ENCODE measurements at places on chromosomes 13 and 19.

DNA sequence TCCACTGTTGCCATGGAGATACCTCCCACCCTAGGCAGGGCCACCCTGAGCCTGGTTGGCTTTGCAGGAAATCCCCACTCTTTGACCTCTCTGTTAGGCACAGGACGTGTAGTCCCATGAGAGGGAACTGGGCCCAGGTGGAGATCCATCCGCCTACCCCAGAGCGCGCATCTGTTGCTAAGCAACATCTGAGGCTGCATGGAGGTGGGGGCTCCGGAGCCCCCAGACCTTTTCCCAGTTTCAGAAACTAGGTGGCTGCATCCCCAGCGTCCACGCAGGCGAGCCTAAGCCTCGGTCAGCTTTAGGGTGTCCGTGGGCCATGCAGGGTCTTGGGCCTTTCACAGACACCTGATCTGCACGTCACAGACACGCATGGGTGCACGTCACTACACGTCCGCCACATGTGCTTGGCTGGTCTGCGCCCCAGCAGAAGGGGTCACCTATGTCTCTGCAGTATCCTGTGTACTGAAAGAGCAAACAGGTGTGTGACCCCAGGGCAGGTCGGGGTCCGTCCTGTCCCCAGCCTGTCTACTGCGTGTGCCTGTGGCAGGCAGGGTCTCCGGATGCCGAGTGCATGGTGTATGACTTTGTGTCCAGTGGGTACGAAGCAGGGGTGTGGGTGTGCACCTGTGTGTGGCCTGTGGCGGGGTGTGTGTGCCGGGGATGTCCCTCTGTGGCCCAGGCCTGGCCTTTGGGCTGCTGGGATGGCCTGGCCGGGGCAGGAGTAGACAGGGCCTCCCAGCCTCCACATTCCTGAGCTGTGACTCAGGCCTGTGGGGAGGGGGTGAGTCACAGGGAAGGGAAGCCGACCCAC is 4.1 kb upstream of the CIRBP start:
- no peak for DNase-seq

- peak; percentile 62 for DNase-seq
Observed at GRCh38 chr19:57888560-57889231, at the start of gene ZNF814. ZNF814 (minus strand) TSS chr19:57889037; CDS start chr19:57888802, 235 bp downstream.

GRCh38 chr19:639253-640160 is at the start of gene FGF22:
FGF22 (plus strand) TSS chr19:639879; CDS start chr19:639926, 47 bp downstream.
- peak; percentile 98 for DNase-seq

- no peak for DNase-seq
Observed at GRCh38 chr13:23320926-23321534, 112.5 kb downstream of the SACS start.

DNA sequence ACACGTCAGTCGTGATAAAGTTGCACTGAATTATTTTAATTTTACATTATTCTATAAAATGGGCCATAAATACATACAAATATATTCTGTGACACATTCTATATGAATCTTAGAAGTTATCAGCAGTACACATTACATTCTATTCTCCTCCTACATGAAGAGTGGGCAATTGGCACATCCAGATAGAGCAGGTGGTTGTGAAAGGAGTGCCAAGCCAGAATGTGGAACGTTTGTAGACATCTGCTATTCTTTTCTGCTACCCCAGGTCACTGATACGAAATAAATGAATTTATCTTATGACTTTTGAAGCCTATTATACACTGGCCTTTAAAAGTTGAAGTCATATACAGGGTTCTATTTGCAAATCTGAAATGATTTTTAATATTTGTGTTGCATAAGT is 373.2 kb downstream of the PCDH17 start:
- no peak for DNase-seq

DNA sequence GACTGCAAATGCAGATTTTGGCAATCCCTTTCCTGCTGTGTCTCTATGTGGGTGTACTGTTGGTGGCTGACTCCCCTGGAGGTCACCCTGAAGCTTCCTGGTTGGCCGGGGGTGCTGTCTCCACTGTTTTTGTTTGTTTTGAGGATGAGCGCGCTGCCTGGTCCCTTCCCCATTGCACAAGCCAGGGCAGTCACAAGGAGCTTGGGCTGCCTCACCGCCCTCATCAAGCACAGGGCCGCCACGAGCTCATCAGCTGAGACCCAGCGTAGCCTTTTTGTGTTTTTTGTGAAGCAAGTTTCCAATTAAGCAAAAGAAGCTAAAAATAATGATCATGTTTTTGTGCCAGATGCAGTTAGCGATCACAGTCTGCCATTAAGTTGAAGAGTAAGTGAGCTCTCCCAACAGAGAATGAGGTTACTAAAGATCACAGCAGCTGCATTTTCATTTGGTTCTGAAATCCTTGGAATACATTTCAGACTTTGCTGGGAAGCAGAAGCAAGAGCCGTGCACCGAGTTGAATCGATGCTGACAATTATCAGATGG is 57.8 kb downstream of the GGACT start:
- no peak for DNase-seq

DNA sequence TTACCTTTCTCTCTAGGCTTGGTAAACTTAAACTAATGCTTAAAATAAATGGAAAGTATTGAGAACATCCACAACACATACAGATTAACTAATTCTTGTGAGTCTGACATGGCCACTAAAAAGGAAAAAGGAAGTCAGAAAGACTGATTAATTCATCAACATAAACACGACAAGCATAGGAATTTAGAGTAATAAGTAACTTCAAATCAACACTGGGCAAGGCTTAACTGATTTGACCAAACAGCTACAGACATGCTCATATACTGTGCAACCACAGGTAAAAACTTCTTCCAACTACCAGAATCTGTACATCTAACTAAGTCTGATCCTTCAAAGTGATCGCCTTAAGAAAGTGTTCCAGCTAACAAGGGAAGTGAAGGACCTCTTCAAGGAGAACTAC is 20.5 kb downstream of the UGGT2 start:
- DNase-seq, result no peak

DNA sequence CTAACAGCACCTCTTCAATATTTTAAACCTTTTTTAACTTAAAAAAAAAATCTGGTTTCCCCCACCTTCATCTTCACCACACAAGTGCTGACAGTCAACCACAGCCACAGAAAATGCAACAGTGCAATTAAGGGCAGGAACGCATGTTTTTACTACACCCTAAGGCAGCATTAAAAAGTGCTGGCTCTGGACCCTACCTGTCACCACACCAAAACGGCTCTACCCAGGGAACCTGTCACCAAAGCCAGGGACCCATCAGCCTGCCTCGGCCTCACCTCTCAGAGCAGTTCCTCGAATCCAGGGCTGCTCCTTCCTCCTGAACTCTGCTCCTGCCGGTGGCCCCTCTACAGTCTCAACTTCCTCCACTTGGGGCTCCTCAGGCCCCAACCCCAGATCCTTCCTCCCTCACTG is 22.5 kb upstream of the SLC35E1 start:
- DNase-seq, result peak; percentile 23

DNA sequence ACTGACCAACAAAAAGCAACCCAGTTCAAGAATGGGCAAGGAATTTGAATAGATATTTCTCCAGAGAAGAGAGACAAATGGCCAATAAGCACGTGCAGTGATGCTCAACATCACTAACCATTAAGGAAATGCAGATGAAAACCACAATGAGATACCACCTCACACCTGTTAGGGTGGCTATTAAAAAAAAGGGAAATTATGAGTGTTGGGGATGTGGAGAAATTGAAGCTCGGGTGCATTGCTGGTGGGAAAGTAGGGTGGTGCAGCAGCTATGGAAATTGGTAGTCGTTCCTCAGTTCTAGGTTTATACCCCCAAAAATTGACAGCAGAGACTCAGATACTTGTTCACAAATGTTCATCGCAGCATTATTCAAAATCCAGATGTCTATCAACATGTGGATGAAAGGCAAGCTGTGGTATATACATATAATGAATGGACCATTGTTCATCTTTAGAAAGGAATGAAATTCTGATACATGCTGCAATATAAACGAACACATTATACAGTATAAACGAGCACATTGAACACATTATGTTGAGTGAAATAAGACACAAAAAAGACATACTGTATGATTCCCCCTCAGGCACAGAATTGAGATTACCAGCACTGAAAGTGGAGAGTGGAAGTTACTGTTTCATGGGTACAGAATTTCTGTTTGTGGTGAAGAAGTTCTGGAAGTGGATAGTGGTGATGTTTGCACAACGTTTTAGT is 927 bp downstream of the CHAMP1 start:
- DNase-seq, result no peak

- no peak for DNase-seq
Observed at GRCh38 chr13:44601586-44601985, 25.5 kb upstream of the TSC22D1 start.

Measured in T-helper 9 cell (primary cell).